Sigmoid colon (tissue), 7 donors: ENCODE measurements at places on chromosomes 4 and X. TPM values are rescaled to one million over a fixed set of nuclear protein-coding genes. Genes with fewer than 3 reads are reported as not detected.

DNA sequence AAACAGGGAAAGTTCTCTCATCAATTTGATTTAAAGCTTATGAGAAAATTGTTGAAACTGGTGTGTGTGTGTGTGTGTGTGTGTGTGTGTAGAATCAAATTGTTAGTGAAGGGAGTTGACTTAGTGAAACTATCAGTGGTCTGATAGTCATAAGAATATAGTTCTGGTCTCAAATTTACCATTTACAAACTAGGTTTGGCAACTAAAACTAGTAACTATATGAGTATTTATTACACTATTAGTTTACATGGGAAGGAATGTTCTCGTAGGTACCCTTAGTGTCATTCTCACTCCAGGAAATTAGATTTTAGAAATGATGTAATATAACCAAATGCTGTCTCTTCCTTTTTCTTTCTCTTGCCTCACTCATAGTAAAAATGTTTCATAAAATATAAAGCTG, 11.9 kb downstream of the SULT1E1 start:
- no peaks in the 10 kb centered on the region for H3K27me3 ChIP-seq
- H3K27ac ChIP-seq, result no peak overlapping the region
- no peaks in the 10 kb centered on the region for H3K4me1 ChIP-seq
- no peak for DNase-seq
- H3K4me3 ChIP-seq, result no peak overlapping the region

DNA sequence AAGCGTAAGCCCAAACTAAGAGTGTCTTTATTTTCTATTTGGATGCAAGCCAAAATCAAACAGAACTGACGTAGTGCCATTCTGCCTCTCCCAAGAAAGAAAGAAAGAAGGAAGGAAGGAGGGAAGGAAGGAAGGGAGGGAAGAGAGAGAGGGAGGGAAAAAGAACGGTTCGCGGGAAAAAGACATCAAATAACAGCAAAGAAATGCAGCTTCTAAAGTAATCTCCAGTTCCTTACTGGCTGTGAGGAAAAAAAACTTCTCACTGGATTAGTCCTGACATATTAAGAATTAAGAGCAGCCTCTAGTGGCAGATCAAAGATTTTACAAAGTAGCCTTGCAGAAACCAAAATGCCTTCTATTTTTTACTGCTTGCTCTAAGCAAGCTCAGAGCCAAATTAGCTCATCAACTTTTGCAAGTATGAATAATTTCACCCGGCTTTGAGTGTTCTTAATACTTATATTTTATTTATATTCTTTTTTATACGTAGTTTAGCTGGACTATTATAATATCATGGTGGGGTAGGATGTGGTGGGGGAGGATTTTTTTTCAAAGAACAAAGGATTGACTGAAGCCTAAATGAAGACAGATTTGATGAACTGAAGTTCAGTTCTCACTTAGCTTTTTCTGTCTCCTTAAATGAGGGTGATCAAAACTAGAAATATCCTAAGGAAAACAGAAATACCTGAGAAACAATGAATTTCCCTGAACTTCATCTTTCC, 36.6 kb downstream of the PITX2 start:
- no peaks in the 10 kb centered on the region for H3K36me3 ChIP-seq
- no peak for DNase-seq
- H3K4me3 ChIP-seq, result no peak overlapping the region

DNA sequence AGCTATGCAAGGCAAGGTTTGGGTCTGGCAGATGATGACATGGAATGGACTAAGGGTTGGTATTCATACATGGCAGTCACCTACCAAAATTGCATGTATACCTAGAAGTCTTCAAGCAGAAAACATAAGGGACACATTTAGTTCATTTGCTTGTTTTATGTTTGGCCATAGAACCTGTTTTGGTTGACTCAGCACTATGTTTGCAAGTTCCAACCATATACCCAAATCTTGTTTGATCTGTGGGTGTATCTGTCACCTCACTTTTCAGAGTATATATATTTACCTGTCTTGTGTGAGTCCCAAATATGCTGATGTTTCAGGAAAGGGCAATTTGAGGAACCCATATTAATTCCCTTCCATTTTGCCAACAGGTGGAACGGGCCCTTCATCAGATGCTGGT, 39.3 kb downstream of the ATG4A start:
- no peaks in the 10 kb centered on the region for H3K27me3 ChIP-seq
- no peaks in the 10 kb centered on the region for H3K36me3 ChIP-seq
- DNase-seq, result no peak
- H3K27ac ChIP-seq, result no peak overlapping the region
- no peaks in the 10 kb centered on the region for H3K4me1 ChIP-seq

The GAGE12E gene
- total RNA-seq, result not detected

GRCh38 chr4:8272472-8273428, 3.2 kb downstream of the HTRA3 start:
- H3K36me3 ChIP-seq, result no peaks in the 10 kb centered on the region
- H3K27me3 ChIP-seq, result no peaks in the 10 kb centered on the region
- DNase-seq, result peak; percentile 72
- H3K4me3 ChIP-seq, result peak overlapping the region; percentile 60
- H3K27ac ChIP-seq, result peak overlapping the region; percentile 85

The CXCL3 gene
- not detected for total RNA-seq

- H3K27me3 ChIP-seq, result no peaks in the 10 kb centered on the region
- no peak for DNase-seq
- H3K4me1 ChIP-seq, result peaks cover 7% of the 10 kb centered on the region
- no peak overlapping the region for H3K4me3 ChIP-seq
Measured at GRCh38 chr4:87465739-87466366, 43.5 kb downstream of the NUDT9 start.

- DNase-seq, result no peak
- no peaks in the 10 kb centered on the region for H3K36me3 ChIP-seq
- H3K27ac ChIP-seq, result no peak overlapping the region
- no peaks in the 10 kb centered on the region for H3K4me1 ChIP-seq
Measured at GRCh38 chrX:105136786-105137185, 83.7 kb downstream of the TEX13A start.

DNA sequence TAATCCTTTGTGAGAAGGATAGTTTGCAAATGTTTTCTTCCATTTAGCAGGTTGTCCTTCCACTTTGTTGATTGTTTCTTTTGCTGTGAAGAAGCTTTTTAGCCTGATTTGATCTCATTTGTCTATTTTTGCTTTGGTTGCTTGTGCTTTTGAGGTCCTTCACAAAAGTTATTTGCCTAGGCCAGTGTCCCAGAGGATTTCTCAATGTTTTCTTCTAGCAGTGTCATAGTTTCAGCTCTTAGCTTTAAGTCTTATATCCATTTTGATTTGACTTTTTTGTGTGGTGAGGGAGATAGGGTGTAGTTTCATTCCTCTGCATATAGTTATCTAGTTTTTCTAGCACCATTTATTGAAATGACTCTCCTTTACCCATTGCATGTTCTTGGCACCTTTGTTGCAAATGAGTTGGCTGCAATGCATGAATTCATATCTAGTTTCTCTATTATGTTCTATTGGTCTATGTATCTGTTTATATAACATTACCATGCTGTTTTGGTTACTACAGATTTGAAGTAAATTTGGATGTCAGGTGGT, 41.8 kb upstream of the ANTXR2 start:
- H3K27ac ChIP-seq, result no peak overlapping the region
- DNase-seq, result no peak
- no peaks in the 10 kb centered on the region for H3K27me3 ChIP-seq

- DNase-seq, result no peak
- no peak overlapping the region for H3K27ac ChIP-seq
- no peaks in the 10 kb centered on the region for H3K27me3 ChIP-seq
- no peaks in the 10 kb centered on the region for H3K36me3 ChIP-seq
Measured at GRCh38 chrX:119062750-119063374, 9.9 kb upstream of the CT47C1 start.

DNA sequence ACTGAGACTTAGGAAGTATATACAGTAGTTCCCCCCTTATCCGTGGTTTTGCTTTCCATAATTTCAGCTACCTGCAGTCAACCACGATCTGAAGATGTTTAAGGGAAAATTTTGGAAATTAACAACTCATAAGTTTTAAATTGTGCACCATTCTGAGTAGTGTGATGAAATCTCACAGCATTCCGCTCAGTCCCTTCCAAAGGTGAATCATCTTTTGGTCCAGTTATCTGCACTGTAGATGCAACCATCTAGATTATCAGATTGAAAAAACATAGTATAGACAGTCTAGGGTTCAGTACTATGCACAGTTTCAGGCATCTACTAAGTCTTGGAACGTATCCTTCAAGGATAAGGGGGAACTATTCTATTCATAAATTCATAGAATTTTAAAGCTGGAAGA, 109.0 kb downstream of the ANXA3 start:
- H3K27ac ChIP-seq, result no peak overlapping the region
- no peaks in the 10 kb centered on the region for H3K36me3 ChIP-seq
- H3K4me1 ChIP-seq, result no peaks in the 10 kb centered on the region
- no peak overlapping the region for H3K4me3 ChIP-seq
- DNase-seq, result no peak

- H3K36me3 ChIP-seq, result no peaks in the 10 kb centered on the region
- DNase-seq, result no peak
- no peak overlapping the region for H3K27ac ChIP-seq
- H3K4me1 ChIP-seq, result no peaks in the 10 kb centered on the region
Measured at GRCh38 chr4:121462660-121463261, 81.9 kb upstream of the QRFPR start.

GRCh38 chrX:124827258-124827845, 481.0 kb downstream of the SH2D1A start:
- no peaks in the 10 kb centered on the region for H3K36me3 ChIP-seq
- no peak overlapping the region for H3K4me3 ChIP-seq
- H3K27me3 ChIP-seq, result no peaks in the 10 kb centered on the region

DNA sequence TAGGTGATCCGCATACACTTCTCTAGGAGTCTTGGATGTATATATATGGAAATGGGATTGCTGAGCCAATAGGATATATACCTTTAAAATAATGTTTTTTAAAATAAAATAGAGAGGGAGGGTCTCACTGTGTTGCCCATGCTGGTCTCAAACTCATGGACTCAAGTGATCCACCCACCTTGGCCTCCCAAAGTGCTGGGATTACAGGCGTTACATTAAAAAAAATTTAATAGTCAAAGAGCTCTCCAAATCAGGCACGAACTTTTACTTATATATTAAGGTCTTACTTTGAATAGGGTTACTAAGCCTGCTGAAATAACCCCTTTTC, 109.0 kb downstream of the GNL3L start:
- no peaks in the 10 kb centered on the region for H3K36me3 ChIP-seq
- H3K27me3 ChIP-seq, result no peaks in the 10 kb centered on the region
- H3K4me3 ChIP-seq, result peak overlapping the region; percentile 48
- no peak for DNase-seq
- H3K27ac ChIP-seq, result peak overlapping the region; percentile 88
- H3K4me1 ChIP-seq, result peaks cover 6% of the 10 kb centered on the region
